ENCODE measurements at places on chromosomes 5 and 9. TPM values are rescaled to one million over a fixed set of nuclear protein-coding genes. Genes with fewer than 3 reads are reported as not detected.

GRCh38 chr9:126461029-126461428 lies 134.4 kb downstream of the MVB12B start:
- DNase-seq: no peak

GRCh38 chr5:3197304-3198073 lies 398.1 kb upstream of the IRX1 start:
- DNase-seq: no peak

GRCh38 chr9:78609450-78609849 lies 312.5 kb downstream of the PSAT1 start:
- no peak for DNase-seq

Gene CARTPT
- not detected for total RNA-seq
